SJSA1 (cell line): ENCODE measurements at places on chromosomes 5 and 9. TPM values are rescaled to one million over a fixed set of nuclear protein-coding genes. Genes with fewer than 3 reads are reported as not detected.
A peak's percentile ranks its signal among the peaks of the same experiment; 100 is the strongest.

PCDHGA1 gene
- 2.2 and 3.1 TPM in 2 replicates for total RNA-seq

APBB3 gene
- 12.0 and 16.2 TPM in 2 replicates for total RNA-seq

TMC1 gene
- 0.06 and 0.84 TPM in 2 replicates for total RNA-seq

PLAC8L1 gene
- not detected in 2 replicates for total RNA-seq

SLC12A2 gene
- total RNA-seq: 79.5 and 91.4 TPM in 2 replicates

- DNase-seq: no peak
- no peaks in the 10 kb centered on the region for H3K27me3 ChIP-seq
- H3K27ac ChIP-seq: no peak overlapping the region
- no peaks in the 10 kb centered on the region for H3K36me3 ChIP-seq
Measured at GRCh38 chr9:98917746-98918487, 25.8 kb upstream of the COL15A1 start.

DNA sequence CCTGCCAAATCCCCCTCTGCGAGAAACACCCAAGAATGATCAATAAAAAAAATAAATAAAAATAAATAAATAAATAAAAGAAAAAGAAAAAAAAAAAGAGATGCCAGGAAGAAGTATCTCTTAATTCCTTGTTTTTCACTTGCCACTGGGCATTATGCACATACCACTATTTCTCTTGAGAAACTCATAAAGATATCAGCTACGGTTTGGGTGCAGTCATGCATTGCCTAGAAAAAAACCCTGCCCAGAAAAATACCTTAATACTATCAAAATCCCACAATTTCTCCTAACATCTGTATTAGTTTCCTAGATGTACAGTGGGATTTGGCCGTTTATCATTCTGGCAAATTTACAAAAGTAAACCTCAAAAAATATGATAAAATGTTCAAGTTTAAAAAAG lies 22.5 kb downstream of the DTWD2 start:
- H3K4me1 ChIP-seq: no peaks in the 10 kb centered on the region
- H3K27ac ChIP-seq: no peak overlapping the region
- no peaks in the 10 kb centered on the region for H3K36me3 ChIP-seq
- no peak overlapping the region for H3K4me3 ChIP-seq

DNA sequence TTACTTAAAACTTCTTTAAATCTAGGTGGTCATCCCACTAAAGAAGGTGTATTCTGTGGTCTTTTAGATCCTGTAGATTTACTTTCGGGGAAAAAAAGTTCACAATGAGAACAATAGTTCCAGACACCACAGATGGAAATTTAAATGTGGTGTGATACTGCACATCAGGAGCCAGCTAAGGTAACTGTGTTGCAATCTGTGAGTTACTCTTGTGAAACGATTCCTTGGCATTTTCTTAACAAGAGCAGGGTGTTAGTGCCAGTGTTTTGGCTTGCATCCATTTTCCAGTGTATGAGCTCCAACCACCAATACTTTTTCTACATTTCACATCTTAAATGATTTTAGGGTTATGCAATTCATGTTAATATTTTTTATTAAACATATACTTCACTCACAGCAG lies 674.5 kb downstream of the CETN3 start:
- no peaks in the 10 kb centered on the region for H3K4me1 ChIP-seq
- DNase-seq: no peak
- no peaks in the 10 kb centered on the region for H3K36me3 ChIP-seq
- no peaks in the 10 kb centered on the region for H3K27me3 ChIP-seq
- H3K4me3 ChIP-seq: no peak overlapping the region

DNA sequence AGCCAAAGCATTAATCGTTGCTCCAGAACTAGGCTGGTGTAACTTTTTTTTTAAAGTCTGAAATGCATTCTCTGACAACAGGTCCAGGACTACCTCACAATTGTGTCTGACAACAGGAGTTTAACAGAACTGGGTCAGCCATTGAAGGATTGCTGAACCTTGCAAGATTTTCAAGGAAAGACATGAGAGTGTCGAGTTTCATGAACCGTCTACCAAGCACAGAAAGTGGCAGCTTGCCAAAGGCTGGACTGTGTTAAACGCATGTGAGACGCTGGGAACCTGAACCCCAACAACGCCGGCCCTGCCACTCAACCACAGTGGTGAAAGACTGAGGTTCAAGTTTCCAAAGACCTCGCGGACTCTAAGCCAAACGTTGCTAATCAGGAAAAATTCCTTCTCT lies 79.1 kb downstream of the LHFPL2 start:
- no peak overlapping the region for H3K27ac ChIP-seq
- no peaks in the 10 kb centered on the region for H3K27me3 ChIP-seq
- H3K4me1 ChIP-seq: peaks cover 41% of the 10 kb centered on the region

- peak overlapping the region; percentile 50 for H3K27ac ChIP-seq
- no peak overlapping the region for H3K4me3 ChIP-seq
- DNase-seq: no peak
- peaks cover 37% of the 10 kb centered on the region for H3K4me1 ChIP-seq
- H3K36me3 ChIP-seq: no peaks in the 10 kb centered on the region
Measured at GRCh38 chr9:111966124-111966723, 69.6 kb downstream of the UGCG start.

GRCh38 chr9:94687451-94687850 lies 39.0 kb upstream of the AOPEP start:
- H3K4me1 ChIP-seq: no peaks in the 10 kb centered on the region
- H3K27me3 ChIP-seq: no peaks in the 10 kb centered on the region
- H3K4me3 ChIP-seq: no peak overlapping the region
- H3K27ac ChIP-seq: no peak overlapping the region

DNA sequence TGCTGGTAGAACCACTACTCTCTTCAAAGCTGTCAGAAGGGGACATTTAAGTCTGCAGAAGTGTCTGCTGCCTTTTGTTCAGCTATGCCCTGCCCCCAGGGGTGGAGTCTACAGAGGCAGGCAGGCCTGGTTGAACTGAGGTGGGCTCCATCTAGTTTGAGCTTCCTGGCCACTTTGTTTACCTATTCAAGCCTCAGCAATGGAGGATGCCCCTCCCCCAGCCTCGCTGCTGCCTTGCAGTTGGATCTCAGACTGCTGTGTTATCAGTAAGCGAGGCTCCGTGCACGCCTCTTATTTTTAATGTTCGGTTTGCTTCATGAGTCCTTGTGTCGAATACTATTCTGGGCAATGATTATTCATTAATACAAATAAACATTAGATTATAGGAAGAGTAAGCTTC lies 3.1 kb upstream of the SLC27A6 start:
- H3K36me3 ChIP-seq: no peaks in the 10 kb centered on the region
- no peak for DNase-seq
- H3K4me3 ChIP-seq: no peak overlapping the region
- H3K27me3 ChIP-seq: no peaks in the 10 kb centered on the region
- 0 out of 2 replicates have a peak, but pooled peaks cover 3% of the 10 kb centered on the region for H3K4me1 ChIP-seq
- H3K27ac ChIP-seq: no peak overlapping the region

DNA sequence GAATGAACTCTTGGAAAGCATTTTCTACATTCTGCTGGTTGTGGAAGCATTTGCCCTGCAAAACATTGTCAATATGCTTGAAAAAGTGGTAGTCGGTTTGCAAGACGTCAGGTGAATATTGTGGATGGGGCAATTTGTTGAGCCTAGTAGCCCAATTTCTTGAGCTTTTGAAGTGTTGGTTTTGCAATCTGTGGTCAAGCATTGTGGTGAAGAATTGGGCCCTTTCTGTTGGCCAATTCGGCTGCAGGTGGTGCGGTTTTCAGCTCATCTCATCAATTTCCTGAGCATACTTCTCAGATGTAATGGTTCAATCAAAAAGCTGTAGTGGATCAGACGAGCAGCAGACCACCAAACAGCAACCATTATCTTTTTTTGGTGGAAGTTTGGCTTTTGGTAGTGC lies 426.8 kb upstream of the CDH9 start:
- H3K36me3 ChIP-seq: no peaks in the 10 kb centered on the region
- no peak overlapping the region for H3K4me3 ChIP-seq

DNA sequence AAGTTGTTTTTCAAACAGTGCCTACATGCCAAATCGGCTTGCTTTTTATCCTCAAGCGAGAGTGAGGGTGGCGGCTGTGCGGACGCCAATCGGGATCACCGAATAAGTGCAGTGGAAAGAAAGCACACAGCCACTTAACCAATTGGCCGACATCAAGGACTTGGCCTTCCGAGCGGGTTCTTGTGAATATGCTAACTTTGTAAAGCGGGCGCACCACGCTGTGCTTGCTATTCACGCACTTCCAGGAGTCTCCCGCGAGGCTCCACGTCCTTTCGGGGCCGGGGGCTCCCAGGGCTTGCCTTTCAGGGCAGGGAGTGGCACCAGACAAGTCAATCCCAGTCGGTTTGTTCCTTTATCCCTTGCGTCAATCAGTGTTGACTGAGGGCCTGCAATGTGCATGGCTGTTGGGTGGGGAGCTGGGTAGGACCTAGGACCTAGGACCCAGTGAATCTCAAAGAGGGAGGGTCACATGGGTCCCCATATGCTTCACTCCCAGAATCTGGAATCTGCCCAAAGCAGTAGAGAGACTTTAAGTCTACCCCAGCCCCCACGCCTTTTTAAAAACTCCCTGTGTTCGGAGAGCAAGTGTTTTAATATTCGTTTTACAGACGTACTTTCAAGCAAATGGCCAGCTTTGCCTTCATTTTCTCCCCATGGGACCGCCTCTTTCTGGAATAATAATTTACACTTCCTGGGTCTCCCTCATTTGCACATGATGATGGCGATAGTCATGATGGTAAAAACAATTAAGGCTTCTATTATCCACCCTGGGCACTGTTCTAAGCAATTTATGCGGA lies 2.0 kb upstream of the GCNT4 start:
- no peaks in the 10 kb centered on the region for H3K27me3 ChIP-seq
- peak; percentile 73 for DNase-seq
- peak overlapping the region; percentile 96 for H3K4me3 ChIP-seq
- H3K36me3 ChIP-seq: peaks cover 12% of the 10 kb centered on the region

- H3K36me3 ChIP-seq: peaks cover 7% of the 10 kb centered on the region
- H3K4me3 ChIP-seq: peak overlapping the region; percentile 98
- peaks cover 14% of the 10 kb centered on the region for H3K4me1 ChIP-seq
- no peak for DNase-seq
- no peaks in the 10 kb centered on the region for H3K27me3 ChIP-seq
- peak overlapping the region; percentile 98 for H3K27ac ChIP-seq
Measured at GRCh38 chr5:10352430-10353240, 860 bp upstream of the MARCHF6 start.

GRCh38 chr9:84187090-84187489 lies 153.5 kb downstream of the SLC28A3 start:
- 0 out of 2 replicates have a peak, but pooled peaks cover 1% of the 10 kb centered on the region for H3K4me1 ChIP-seq
- H3K4me3 ChIP-seq: no peak overlapping the region
- no peak overlapping the region for H3K27ac ChIP-seq
- no peak for DNase-seq
- H3K36me3 ChIP-seq: no peaks in the 10 kb centered on the region
- no peaks in the 10 kb centered on the region for H3K27me3 ChIP-seq

GRCh38 chr5:16755641-16756040 lies 138.8 kb upstream of the RETREG1 start:
- H3K27ac ChIP-seq: no peak overlapping the region
- peaks cover 74% of the 10 kb centered on the region for H3K36me3 ChIP-seq
- H3K4me3 ChIP-seq: no peak overlapping the region
- DNase-seq: no peak
- H3K4me1 ChIP-seq: no peaks in the 10 kb centered on the region

GRCh38 chr9:16039218-16039987 lies 486.6 kb downstream of the CCDC171 start:
- H3K4me3 ChIP-seq: no peak overlapping the region
- peaks cover 22% of the 10 kb centered on the region for H3K4me1 ChIP-seq
- peak; percentile 11 for DNase-seq

DNA sequence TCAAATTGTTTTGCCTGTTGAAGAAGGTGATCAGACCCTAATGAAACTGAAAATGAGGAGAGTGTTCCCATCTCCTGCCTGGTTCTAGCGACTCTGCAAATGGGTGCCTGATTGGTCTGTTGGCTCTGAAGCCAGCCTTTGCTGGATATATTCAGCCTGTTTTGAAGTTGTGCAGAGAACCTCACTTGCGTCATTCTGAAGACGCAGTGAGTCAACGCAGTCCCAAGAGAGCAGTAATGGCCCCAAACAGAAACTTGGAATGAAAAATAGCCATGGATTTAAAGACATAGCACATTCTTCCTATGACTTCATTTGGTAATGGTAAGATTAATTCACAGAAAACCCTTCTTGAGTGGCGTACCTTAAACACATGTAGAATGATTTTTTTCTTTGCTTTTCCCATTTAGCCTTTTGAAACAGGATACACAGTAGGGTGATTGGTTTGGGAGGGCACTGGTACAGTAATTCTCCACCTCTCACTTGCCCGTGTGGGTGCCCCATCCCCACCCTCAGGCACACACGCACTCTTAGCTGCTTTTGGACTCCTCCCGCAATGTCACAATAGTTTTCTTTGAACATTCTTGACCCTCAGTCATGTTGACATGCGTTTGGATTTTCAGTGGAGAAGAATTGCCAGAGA lies 54.1 kb upstream of the ABL1 start:
- peak overlapping the region; percentile 13 for H3K4me3 ChIP-seq
- peak overlapping the region; percentile 68 for H3K27ac ChIP-seq
- H3K36me3 ChIP-seq: no peaks in the 10 kb centered on the region
- peak; percentile 79 for DNase-seq
